ENCODE measurements at places on chromosomes 4 and X.

- DNase-seq: no peak
These were observed 11.7 kb downstream of the PITX2 start for GRCh38 chr4:110610940-110611831.

- DNase-seq: no peak
These were observed 123.2 kb downstream of the ELOVL6 start for GRCh38 chr4:110075083-110075738.

DNA sequence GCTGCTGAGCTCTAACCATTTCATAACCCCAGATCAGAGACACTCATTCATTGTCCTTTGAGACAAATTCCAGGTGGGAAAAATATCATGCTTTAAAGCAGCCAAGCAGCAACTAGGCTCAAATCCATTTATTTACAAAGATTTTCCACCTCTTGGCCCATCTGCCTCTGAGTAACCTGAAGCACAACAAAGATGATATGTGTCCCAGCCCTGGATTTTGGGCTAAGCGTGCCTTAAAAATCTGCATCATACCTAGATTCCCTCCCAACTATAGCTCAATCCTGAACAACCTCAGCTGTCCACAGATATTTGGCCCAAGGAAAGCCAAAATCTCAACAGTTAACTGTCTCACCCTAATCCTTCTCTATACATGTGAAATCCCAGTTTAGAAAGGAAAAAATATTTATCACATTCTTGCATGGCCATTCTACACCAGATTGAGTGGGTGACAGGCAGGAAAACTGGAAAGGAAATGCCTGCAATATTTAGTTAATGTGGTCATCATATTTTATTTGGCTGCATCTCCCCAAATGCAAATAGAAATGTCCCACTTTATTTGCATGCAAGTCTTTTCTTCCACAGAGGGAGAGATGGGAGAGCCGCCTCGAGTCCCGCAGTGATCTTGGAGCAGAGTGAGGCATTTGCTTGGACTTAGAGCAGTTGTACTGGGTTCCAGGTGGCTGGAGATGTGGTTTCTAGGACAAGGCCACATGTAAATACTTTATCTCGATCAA is 146.4 kb upstream of the EOLA2 start:
- DNase-seq: no peak

- no peak for DNase-seq
These were observed 67.4 kb downstream of the METTL14 start for GRCh38 chr4:118752551-118752950.

- DNase-seq: no peak
These were observed 35.9 kb upstream of the PTPN13 start for GRCh38 chr4:86558258-86558657.

GRCh38 chr4:74501579-74501978 is 56.6 kb downstream of the AREG start:
- DNase-seq: no peak

GRCh38 chr4:159018062-159018629 is 84.7 kb upstream of the RAPGEF2 start:
- no peak for DNase-seq

DNA sequence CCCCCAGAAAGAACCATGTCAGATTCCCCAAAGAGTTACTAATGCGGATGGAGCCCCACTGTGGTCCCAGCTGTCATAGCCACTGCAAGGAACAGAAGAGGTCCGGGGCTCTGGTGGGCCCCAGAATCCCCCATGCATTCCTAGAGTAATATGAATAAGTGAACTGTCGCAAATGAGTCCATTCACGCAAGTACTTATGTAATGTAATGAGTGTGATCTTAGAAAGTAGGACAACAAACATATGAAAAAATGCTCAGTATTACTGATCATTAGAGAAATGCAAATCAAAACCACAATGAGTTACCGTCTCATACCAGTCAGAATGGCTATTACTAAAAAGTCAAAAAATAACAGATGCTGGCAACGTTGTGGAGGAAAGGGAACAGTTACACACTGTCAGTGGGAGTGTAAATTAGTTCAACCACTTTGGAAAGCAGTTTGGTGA is 141.5 kb upstream of the RBPJ start:
- no peak for DNase-seq

DNA sequence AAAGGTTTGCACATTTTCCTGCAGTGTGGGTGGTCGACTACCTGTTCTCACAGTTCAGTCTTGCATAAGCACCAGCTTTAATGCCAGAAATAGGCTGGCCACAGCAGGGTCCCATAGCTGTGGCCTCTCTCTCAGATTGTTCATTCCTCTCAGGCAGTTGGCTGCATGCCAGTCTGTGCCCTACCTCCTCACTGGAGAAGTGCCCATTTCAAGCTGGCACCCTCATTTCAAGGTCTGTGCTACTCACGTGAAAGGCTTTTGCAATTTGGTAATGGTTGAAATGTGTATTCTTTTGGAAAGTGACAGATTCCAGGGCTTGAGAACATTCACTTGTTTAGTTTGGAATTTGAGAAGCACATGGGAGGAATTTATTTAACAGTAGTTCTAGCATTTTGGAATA is 28.9 kb upstream of the MTMR1 start:
- DNase-seq: no peak

GRCh38 chr4:37953620-37954293 is 6.4 kb upstream of the PTTG2 start:
- no peak for DNase-seq

GRCh38 chrX:46597771-46598170 is 24.2 kb downstream of the CHST7 start:
- DNase-seq: no peak

GRCh38 chr4:186144198-186144945 is 39.9 kb downstream of the FAM149A start:
- DNase-seq: no peak

- DNase-seq: no peak
These were observed 56.4 kb downstream of the ABCG2 start for GRCh38 chr4:88102026-88102425.

DNA sequence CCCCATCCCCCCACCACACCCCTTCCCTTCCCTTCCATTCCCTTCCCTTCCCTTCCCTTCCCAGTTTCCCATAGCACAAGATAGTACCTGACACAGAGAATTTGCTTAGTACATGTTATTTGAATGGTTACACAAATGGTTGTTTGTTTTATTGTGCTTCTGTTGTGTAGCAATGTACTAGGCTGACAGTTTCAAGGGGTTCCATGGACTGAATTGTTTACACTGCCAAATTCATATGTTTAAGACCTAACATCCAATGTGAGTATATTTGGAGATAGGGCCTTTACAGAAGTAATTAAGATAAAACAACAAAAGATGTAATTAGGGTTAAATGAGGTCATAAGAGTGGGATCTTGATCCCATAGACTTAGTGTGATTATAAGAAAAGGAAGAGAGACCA is 133.5 kb downstream of the FRAS1 start:
- no peak for DNase-seq

DNA sequence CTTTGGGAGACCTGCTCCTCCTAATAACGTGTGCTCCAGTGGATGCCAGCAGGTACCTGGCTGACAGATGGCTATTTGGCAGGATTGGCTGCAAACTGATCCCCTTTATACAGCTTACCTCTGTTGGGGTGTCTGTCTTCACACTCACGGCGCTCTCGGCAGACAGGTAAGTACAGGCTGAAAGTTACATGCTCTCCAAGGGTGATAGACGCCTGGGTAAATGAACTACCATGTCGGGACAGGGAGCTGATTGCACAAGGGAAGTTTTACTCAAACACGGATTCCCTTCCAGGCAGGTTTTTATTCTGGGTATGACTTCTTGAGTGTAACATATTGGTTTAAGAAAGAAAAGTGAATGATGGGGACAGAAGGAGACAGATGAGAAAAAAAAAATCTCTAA is 836 bp downstream of the GRPR start:
- no peak for DNase-seq

DNA sequence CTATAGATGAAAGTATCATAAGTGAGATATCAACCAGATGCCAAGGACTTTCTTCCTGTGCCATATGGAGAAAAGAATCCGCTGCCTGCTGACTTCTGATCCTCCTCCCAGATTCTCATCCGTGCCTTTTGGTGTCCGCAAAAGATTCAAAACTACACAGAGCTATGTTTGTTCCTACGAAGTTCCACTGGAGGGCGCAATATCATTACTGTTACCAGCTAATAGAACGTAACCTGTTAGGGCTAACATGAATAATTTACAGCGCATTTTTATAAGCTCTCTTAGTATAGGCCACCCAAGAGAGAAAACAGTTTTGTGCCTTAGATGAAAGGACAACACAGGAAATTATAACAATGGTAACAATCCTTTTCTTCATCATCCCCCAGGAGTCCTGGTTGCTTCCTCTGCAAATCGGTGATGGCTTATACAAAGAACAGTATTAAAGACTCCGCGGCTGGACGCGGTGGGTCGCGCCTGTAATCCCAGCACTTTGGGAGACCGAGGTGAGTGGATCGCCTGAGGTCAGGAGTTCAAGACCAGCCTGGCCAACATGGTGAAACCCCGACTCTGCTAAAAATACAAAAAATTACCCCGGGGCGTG is 22.8 kb upstream of the CENPVL3 start:
- DNase-seq: peak; percentile 4

- no peak for DNase-seq
These were observed 80.2 kb downstream of the ADGRA3 start for GRCh38 chr4:22435652-22436051.

DNA sequence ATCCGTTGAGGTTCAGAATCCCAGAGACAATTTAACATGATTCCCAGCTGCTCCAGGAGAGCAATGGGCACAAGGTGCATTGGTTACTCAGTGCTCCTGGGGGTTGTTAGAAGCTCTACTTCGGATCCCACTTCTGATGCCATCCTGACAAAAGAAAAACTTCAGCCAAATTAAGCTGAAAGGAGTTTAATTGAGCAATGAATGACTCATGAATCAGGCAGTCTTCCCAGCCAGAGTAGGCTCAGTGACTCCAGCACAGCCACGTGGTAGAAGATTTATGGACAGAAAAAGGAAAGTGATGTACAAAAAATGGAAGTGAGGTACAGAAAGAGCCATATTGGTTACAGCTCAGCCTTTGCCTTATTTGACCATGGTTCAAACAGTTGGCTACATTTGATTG is 95.7 kb downstream of the PWWP3B start:
- no peak for DNase-seq

DNA sequence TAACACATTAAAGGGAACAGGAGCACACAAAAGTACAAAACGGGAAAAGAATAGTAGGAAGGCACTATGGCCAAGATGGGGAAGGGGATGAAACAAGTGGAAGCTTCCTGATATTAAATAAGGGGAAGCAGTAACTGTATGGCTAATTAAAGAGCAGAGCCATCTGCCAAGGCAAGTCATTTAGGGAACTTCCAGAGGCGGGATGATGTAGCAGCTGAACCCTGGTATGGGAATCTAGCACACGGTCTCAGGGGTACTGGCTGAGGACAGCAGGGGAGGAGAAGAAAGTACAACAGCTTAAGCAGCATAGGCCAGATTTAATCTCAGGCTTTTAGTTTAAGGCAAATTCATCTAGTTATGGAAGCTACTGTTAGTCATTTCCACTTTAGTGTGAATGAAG is 59.1 kb downstream of the IGFBP7 start:
- DNase-seq: peak; percentile 81

All from inflammatory macrophage treated with lipopolysaccharide for 4 hours (primary cell).